ENCODE measurements at places on chromosomes 4 and X. TPM values are rescaled to one million over a fixed set of nuclear protein-coding genes. Genes with fewer than 3 reads are reported as not detected.

The LGI2 gene
- 0.12 TPM for total RNA-seq

The EOLA2 gene
- 20.2 TPM for total RNA-seq

The XG gene
- total RNA-seq = 0.06 TPM

The ACE2 gene
- total RNA-seq = not detected

The HTN1 gene
- not detected for total RNA-seq

The SMIM10L2A gene
- total RNA-seq = 0.25 TPM

The ADAM29 gene
- not detected for total RNA-seq

The PDLIM3 gene
- 12.5 TPM for total RNA-seq

The TRPC5OS gene
- total RNA-seq = 0.33 TPM

The CCDC120 gene
- 0.31 TPM for total RNA-seq

The DEFB131A gene
- total RNA-seq = not detected

The FUNDC1 gene
- 31.9 TPM for total RNA-seq

The DDX53 gene
- not detected for total RNA-seq

The INTU gene
- total RNA-seq = 0.37 TPM

The ARMCX4 gene
- 0.37 TPM for total RNA-seq

The MAGEA8 gene
- not detected for total RNA-seq

The MAGEB17 gene
- not detected for total RNA-seq

The GIMD1 gene
- not detected for total RNA-seq

The SOX3 gene
- not detected for total RNA-seq

The SPATA4 gene
- not detected for total RNA-seq

The SAGE1 gene
- total RNA-seq = not detected

The SHISA3 gene
- not detected for total RNA-seq

The TMEM47 gene
- 28.3 TPM for total RNA-seq

The IL1RAPL2 gene
- total RNA-seq = not detected
